T-cell (primary cell): ENCODE measurements at places on chromosomes 4 and X.

DNA sequence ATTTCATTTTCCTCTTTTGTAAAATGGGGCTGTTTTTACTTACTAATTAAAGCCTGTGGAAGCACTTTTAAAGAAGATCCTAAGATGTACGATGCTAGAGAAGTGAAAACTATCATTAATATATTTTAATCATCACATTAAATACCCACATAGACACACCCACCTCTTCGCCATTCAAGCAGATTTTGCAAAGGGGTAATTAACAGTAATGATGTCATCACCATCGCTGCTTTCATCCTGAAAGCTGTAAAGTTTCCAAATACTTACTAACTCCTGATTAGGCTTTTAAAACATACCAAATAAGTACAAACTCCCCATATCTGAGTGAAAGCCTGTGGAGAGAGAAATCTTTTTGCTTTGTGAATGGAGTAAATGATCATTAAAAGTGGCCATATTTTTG, 17.6 kb upstream of the NYX start:
- DNase-seq: no peak

DNA sequence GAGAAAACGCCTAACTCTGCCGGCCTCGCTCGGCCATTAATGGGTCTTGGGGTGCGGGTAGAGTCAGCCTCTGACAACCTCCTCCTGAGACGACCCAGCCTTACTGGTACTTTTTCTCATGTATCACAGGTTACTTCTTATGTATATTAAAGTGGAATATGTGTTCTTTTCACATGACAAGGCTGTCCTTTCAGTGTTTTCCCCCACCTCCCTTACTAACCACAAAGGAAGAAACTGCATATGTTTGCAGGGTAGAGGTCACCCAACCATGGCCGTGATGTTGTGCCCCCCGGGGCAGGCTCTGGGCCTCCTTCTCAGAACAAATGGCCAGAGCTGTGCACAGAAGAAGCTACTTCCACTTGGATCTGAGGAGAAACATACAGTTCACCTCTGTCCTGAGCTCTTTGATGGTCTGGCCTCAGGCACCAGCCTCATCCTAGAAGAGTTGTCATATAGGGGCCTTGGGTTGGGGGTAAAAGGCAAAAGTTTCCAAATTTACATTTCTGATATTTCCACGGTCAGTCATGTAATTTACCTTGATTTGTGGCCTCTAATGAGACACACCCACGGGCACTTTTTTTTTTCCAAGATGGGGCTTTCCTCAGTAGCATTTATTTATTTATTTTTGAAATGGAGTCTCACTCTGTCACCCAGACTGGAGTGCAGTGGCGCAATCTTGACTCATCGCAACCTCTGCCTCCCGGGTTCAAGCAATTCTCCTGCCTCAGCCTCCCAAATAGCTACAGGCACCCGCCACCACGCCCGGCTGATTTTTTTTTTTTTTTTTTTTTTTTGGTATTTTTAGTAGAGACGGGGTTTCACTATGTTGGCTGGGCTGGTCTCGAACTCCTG, 1.9 kb downstream of the SOWAHD start:
- DNase-seq: no peak

DNA sequence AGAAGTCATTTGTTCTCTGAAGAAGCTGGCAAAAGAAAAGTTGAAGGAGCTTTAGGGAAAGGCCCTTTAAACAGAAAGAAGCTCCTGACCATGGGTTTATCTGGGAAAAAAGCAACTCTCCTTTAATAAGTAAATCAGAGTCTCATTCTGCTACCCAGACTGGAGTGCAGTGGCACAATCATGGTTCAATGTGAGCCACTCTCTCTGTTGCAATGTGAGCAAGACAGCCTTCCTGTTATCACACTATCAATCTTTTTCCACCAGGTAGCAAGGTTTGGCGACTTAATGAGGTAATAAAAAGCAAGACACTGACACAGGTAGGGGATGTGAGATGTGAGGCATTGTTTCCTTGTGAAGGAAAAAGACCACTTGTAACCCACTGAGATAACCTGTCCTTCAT, 111.3 kb downstream of the SYNPO2 start:
- DNase-seq: no peak

DNA sequence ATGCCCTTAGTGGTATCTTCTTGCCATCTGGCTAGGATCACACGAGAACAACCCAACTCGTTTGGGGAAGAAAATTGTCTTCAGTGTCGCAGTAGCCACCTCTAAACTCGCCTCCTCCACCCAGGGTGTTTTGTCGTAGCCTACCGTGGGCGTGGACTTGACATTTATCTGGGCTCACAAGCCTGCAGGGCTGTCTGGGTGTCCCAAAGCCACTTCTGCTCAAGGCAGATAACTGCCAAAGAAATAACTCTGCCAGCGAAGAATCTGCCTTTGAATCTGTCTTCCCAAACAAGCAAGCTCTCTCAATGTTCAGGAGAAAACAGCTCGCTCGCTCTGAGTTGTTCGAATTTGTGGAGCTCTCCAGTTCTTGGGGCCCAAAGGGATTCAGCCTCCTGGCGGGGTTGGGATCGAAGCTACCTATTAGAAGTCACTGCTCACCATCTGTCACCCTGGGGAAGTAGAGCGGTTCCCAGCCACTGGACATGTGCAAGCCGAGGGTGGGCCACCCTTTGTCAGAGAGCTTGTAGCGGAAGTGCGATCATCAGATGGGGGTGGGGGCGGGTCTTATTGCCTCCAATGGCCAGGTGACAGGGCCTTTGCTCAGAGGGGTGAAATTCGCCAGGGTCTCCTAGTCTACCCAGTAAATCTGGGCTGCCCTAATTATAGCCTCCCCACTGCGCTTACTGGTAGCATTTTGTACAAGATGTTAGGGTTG, 14.8 kb downstream of the BLOC1S4 start:
- DNase-seq: no peak

DNA sequence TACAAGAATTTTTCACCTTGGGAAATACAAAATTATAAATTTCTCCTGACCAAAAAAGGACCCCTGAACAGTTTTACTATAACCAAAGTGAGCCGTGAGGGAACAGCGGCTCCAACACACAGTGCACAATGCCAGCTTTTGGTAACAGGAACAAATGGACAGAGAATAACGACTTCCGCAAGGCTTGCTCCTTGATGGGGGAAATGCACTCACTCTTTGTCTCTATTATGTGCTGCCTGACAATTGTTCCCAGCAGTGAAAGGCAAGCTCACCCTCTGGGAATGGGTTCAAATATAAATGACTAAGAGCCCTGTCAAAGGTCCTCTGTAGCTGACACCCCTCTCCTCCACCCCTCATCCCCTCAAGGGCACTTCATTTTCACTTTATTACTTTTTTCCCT, 325.8 kb upstream of the GALNT7 start:
- DNase-seq: no peak

DNA sequence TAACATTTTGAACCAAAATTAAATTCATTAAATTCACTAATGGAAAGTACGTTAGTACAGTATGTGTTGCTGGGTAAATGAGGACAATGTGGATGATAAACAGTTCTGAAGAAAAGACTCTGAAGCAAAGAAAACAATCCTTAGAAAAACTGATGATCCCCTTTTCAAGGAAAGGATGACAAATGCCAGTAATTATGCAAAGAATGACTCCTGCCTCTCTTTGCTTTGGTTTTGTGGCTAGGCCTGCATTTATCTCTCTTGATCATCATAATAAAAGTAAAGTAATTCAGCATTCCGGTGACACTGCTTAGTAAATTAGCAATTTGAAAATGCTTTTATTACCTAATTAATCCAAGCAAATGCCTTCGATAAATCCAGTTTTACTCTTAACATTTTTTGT, 652.2 kb upstream of the DIPK2B start:
- DNase-seq: no peak

GRCh38 chr4:185869427-185869826, 57.4 kb upstream of the SORBS2 start:
- no peak for DNase-seq

DNA sequence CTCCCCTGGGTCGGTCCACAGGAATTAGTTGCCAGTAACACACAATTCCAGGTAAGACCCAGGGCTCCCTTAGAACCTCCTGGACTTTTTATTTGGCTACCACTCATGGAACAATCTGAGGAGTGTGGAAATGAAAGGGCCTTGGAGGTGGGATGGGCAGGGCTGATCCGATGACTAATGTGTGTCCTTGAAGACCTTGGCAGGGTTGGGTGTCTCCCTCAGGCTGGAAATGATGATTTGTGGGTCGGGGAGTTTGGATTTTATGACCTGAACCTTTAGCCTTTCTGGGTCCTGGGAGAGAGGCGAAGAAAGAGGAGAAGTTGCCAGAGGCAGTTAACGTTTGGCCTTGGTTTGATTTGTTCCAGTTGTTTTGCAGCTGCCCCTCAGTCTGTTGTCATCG, 425.0 kb downstream of the MID1IP1 start:
- DNase-seq: no peak

GRCh38 chr4:157185363-157185762, 35.2 kb upstream of the GRIA2 start:
- no peak for DNase-seq

DNA sequence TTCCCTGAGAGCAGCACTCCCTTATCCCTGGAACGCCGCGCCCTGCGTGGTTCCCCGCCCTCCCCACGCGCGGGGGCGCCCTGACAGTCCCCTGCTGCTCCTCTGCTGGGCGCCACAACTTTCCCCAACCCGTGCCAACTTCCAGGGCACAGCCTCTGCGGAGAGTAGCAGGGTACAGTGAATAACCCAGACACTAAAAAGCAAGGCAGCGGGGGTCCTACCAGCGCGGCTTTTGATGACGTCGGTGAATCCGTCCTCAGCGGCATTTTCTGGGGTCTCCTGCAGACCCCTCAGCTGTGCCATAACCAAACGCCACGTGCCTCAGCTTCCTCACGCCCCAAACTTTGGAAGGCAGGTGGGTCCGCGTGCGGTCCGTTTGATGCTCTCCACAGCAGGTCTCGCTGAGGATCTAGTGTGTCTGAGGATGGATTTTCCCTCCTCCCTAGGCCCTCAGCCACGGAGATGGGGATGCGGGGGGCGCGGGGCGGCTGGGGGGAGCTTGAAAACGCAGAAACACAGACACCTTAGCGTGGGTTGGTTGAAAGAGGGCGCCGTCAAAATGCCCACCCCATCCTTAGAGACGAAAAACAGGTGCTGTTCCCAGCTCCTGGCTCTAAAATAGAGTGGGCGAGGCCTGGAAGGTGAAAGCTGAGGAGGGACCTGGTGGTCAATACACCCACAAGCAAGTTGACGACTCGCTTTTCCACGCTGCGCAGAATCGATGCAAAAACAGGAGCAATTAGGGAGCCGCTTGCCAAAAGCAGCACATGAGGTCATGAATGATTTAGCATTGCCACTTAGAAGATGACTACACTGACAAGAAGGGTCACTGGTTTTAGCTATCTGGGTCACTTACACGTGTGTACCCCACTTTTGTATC, 405.6 kb downstream of the FAM47A start:
- DNase-seq: no peak

GRCh38 chr4:25702848-25703247, 47.2 kb downstream of the SLC34A2 start:
- no peak for DNase-seq
